GM12864 (cell line): ENCODE measurements at places on chromosomes 4 and X.

- no peak for DNase-seq
Measured at GRCh38 chr4:8653326-8654000, 60.9 kb downstream of the CPZ start.

DNA sequence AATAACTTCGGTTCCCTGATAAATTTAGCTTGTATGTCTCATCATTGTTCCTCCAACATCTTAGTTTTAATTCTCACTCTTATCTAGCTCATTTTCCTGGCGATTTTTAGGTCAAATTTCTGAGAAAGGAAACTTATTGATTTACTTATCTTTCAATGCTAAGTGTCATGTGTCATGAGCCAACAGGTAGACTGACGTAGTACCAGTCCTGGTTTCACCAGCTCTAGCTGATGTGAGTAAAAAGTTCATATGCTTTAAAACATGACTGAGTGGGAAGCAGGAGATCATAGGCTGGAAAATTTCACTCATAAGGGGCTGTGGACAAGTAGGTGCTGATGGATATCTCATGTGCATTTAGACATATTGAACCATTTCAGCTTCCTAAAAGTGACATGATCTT lies 441.7 kb upstream of the NR3C2 start:
- DNase-seq, result no peak

GRCh38 chr4:151169223-151169622 lies 69.8 kb downstream of the RPS3A start:
- DNase-seq, result no peak

- no peak for DNase-seq
Measured at GRCh38 chrX:40205471-40205870, 107.7 kb upstream of the BCOR start.

DNA sequence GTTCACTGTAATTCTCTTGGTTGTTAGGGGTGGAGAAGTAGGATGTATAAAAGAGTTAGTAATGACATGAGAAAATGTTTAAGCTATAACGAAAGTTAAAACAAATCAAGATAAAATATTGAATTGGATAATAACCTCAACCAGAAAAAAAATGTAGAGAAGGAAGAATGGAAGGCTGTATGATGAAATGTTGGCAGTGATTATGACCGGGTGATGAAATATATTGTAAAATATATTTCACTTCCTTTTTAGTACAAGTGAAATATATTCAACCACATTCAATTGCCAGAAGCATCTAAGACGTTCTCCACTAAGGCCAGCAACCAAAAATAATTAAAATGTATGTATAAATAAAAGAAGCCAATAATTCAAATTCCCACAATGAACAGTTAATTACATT lies 309.3 kb upstream of the FGF13 start:
- DNase-seq, result no peak
